ENCODE measurements at places on chromosomes 13 and 19.

- no peak for DNase-seq
Measured at GRCh38 chr13:44848920-44849676, 140.2 kb downstream of the NUFIP1 start.

DNA sequence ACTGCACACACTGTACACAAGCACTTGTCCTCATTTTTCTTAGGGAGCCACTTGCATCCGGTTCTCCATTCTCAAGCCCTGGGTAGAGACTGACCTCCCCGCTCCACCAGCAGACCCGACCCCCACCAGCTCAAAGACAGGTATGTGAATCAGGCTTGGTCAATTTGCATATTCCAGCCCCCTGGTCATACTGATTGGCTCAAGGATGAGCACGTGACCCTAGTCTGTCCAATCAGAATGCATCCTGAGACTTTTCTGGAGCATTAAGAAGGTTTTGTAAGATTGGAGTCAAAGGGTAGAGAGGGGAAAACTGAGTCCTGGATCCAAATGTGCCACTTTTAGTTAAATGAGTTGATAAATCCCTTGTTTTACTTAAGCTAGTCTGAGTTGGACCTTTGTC lies 34.1 kb downstream of the NOTCH3 start:
- DNase-seq: no peak

DNA sequence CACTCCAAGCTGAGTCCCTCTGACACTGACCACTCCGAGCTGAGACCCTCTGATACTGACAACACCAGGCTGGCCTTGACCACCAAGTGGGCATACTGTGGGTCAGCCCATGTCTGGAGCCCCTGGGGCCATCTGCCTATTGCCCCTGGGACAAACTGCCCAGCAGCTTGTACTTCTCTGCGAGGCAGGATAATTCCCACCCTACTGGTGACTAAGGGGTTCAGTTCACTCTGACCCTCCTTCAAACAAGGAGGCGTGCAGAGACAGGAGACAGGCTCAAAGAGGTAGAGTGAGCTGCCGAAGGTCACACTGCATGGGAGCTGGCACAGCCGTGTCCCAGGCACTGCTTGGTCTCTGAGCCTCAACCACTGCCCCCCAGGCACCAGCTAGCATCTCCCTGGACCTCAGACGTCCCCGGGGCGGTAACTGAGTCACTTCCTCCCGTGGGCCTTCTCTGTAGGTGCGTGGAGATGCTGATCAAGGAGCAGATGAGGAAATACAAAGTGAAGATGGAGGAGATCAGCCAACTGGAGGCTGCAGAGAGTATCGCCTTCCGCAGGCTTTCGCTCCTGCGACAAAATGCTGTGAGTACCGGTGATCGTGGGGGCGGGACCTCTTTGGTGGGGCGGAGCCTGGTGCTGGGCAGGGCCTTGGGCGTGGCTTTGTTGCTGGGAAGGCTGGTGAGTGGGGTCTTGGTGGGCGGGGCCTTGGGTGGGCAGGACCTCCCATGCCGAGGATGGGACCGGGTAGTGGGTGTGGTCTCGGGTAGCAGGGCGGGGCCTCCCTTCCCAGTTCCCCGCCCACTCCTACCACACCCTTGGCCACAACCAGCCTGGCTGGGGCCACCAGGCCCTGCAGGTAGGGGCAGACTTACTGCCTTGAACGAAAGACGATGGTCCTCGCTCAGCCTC lies 5.8 kb upstream of the USE1 start:
- DNase-seq: no peak

GRCh38 chr19:19297759-19298158 lies 22.6 kb downstream of the SUGP1 start:
- DNase-seq: no peak

DNA sequence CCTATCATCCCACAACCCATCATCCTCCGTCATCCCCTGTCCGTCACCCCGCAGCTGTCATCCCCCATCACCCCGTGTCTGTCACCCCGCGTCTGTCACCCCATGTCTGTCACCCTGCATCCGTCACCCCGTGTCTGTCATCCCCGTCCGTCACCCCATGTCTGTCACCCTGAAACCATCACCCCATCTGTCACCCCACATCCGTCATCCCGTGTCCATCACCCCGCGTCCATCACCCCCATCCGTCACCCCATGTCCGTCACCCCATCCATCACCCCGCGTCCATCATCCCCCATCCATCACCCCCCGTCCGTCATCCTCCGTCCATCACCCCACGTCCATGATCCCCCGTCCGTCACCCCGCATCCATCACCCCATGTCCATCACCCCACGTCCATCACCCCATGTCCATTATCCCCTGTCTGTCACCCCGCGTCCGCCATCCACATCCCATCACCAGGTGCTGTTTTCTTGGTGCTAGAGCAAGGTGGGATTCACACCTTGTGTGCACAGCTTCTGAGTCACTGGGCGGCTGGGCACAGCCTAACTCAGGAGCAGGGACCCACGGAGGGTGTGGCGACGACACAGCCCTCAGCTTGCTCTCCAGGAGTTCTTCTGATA lies 24.2 kb downstream of the RASA3 start:
- no peak for DNase-seq

DNA sequence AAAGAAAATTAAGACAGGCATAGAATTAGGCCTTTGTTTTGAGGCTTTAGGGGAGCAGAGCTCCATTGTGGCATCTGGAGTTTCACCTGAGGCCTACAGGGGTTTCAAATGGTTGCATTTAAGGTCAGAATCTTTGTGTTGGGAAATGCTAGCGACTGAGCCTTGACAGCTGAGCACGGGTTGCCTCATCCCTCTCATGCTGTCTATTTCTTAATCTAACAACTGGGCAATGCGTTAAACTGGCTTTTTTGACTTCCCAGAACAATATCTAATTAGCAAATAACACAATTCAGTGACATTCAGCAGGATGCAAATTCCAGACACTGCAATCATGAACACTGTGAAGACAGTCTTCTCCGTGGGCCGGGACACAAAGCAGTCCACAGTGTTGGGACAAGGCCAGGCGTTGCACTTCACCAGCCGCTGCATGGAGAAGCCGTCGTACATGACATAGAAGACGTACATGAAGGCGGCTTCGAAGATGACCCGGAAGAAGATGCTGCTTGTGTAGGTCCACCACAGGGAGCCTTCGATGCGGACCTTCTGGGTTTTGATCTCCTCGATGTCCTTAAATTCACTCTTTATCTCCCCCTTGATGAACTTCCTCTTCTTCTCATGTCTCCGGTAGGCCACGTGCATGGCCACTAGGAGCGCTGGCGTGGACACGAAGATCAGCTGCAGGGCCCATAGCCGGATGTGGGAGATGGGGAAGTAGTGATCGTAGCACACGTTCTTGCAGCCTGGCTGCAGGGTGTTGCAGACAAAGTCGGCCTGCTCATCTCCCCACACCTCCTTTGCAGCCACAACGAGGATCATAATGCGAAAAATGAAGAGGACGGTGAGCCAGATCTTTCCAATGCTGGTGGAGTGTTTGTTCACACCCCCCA lies 3.8 kb downstream of the GJB2 start:
- DNase-seq: no peak

DNA sequence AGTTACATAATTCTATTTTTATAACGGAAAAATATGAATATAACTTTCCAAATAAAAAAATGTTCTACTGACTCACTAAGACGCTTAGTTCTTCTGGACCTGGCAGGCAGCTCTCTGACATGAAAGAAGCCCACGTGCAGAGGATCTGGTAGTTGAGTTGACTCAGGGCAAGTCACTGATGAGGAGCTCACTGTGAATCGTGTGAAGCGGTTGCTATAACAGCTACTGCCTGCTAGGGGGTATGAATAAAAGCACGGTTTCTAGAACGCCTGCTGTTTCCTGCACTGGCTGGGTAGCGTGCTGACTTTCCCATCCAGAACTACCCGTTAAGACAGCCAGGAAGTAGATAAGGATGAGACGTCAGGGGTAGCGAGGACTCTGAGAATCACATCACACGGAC lies 54.7 kb upstream of the WASF3 start:
- DNase-seq: no peak

All from activated CD4-positive, CD25-positive, alpha-beta regulatory T cell (primary cell).